ENCODE measurements at places on chromosomes 7 and 10.

- no peak for DNase-seq
These were observed 14.8 kb downstream of the ZSCAN25 start for GRCh38 chr7:99631295-99632109.

GRCh38 chr7:69438584-69439412, 159.5 kb upstream of the AUTS2 start:
- DNase-seq, result no peak

GRCh38 chr10:116828116-116828515, 21.2 kb upstream of the ENO4 start:
- DNase-seq, result no peak

- no peak for DNase-seq
These were observed 740 bp downstream of the ANXA7 start for GRCh38 chr10:73413108-73413527.

GRCh38 chr7:87083865-87084519, 24.5 kb upstream of the ELAPOR2 start:
- DNase-seq, result no peak

GRCh38 chr10:102919246-102919959, 1.3 kb downstream of the CNNM2 start:
- DNase-seq, result no peak

- DNase-seq, result no peak
These were observed 6.2 kb downstream of the PARP12 start for GRCh38 chr7:140056431-140057142.

- no peak for DNase-seq
These were observed 9.6 kb downstream of the ELMO1 start for GRCh38 chr7:37438906-37439652.

All from BJ (cell line).